ENCODE measurements at places on chromosomes 13 and 19.

- no peak for DNase-seq
Observed at GRCh38 chr19:16032509-16033135, 43.7 kb upstream of the TPM4 start.

DNA sequence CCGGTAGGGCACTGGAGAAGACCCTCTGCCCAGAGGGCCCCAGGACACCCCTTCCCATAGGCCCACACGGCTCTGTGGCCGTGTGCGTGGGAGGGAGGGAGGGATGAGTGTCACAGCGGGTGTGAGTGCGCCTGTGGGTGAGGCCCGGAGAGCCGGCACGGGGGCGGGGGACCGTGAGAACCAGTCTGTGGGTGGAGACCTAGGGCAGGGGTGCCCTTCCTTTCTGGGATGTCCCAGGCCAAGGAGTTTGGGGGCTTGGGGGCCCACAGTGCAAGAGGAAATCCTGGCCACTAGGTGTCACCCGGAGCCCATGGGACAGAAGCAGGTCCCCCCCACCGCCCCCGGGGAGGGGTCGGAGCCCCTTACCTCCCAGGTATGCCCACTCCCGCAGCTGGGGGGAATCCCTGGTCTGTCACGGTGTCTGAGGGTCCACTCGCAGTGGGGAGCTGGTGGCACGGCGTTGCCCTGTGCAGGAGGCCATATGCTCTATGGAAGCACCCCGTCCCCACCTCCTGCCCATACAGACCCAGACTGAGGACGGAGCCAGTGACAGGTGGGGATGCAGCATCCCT is 16.0 kb upstream of the SLC7A10 start:
- DNase-seq: no peak

DNA sequence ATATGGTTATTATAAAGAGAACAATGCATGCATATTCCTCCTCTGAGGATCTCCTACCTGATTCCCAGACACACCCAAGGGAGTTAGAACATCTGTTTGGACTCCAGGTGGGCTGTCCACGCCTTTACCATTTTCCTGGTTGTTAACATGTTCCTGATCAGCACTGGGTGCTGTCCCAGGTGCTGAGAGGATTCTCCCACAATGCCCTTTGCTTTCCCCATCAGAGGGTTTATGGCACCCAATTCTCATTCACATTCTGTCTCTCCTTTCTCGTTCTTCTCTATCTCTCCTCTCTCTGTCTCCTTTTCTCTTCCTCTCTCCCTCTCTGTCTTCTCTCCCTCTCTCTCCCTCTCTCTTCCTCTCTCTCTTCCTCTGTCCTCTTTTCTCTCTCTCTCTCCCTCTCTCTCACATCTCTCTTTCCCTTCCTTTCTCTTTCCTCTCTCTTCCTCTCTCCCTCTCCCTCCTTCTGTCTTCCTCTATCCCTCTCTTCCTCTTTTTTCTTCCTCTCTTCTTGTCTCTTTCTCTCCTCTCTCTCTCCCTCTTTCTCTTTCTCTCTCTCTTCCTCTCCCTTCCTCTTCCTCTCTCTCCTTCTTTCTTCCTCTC is 3.3 kb upstream of the RDH13 start:
- no peak for DNase-seq

GRCh38 chr13:100859861-100860260 is 185.3 kb upstream of the TMTC4 start:
- DNase-seq: no peak

DNA sequence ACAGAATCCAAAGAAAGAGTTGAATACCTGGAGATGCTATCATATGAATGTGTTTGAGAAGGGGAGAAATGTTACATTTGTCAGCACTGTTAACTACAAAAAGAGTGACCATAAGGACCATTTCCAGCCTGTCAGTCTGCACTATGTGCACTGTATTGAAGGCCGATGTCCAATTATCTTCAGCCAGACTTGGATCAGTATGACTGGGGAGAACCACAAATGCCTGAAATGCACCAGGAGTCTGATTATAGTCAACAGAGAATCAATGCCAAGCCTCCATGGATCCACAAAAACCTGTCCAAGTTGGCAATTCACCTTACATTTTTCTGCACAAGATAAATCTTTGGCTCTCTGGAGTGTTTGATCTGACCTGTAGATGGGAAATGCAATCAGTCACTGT is 697.5 kb upstream of the SGCG start:
- no peak for DNase-seq

GRCh38 chr19:51318687-51319648 is 7.5 kb downstream of the IGLON5 start:
- no peak for DNase-seq

- DNase-seq: no peak
Observed at GRCh38 chr13:78382491-78382890, 220.9 kb downstream of the POU4F1 start.

DNA sequence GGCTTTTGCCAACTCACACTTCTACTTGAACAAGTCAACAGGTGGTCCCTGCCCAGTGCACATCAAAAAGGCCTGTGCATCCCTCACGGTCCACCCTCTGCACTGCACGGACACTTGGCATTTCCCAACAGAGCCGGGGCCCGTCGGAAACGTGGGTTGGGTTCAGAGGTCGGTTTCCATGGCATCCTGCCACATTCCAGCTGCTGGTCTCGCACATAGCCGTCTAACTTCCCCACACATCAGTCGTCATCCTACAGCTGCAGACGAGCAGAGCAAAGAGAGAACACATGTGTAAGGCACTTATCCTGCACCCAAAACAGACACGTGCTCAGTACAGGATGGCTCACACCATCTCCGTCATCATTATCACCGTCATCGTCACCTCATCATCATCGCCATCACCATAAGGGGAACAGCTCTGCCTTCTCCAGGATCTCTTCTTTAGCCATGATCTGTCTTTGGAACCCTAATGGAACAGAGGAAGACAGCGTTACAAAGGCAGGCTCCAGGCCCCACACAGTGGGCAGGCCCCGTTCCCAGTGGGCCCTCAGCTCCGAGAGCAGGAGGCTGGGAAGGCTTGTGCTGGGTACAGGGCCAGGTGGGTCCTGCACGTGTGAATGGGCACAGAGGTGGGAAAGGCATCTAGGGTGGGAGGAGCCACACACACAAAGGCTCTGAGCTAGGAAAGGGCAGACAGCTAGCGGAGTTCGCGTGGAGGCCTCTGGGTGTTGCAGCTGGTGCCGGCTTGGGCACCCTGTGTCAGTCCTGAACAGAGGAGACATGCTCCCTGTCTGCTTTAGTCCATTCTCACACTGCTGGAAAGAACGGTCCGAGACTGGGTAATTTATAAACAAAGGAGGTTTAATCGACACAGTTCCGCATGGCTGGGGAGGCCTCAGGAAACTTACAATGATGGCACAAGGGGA is 170.8 kb upstream of the SOX1 start:
- no peak for DNase-seq

DNA sequence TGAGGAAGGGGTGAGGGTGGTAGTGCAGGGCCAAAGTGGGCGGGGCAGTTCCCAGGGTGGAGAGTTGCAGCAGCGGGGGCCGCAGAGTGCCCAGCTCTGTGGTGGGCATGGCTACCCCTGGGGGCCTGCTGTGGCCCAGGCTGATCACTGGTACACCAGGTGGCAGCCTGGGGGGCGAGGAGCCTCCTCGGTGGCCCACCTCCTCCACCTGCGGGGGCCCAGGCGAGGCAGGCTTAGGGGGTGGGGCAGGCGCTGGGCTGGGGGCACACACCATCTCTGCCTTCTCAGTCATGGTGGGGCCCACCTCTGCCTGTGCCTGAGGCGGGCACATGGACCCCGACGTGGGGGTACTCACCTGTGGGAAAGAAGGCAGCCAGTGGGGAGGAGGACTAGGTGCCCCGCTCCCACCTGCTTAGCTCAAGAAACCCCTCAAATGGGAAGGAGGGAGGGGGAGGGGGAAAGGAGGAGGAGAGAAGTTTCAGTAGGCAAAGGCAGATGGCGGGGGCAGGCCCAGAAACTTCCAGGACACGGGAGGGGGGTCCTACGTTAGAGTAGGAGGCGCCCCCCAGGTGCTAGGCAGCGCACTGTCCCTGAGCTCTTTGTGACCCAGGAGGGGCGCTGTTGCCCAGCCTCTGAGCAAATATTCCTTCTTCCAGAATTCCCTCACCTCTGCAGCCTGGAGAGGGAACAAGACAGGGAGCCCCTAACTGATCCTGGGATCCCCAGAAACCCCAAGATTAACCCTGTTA is 1.6 kb downstream of the LYL1 start:
- no peak for DNase-seq

- DNase-seq: no peak
Observed at GRCh38 chr13:43473437-43473836, 313.3 kb downstream of the ENOX1 start.

- no peak for DNase-seq
Observed at GRCh38 chr13:106029676-106030290, 505.7 kb downstream of the EFNB2 start.

DNA sequence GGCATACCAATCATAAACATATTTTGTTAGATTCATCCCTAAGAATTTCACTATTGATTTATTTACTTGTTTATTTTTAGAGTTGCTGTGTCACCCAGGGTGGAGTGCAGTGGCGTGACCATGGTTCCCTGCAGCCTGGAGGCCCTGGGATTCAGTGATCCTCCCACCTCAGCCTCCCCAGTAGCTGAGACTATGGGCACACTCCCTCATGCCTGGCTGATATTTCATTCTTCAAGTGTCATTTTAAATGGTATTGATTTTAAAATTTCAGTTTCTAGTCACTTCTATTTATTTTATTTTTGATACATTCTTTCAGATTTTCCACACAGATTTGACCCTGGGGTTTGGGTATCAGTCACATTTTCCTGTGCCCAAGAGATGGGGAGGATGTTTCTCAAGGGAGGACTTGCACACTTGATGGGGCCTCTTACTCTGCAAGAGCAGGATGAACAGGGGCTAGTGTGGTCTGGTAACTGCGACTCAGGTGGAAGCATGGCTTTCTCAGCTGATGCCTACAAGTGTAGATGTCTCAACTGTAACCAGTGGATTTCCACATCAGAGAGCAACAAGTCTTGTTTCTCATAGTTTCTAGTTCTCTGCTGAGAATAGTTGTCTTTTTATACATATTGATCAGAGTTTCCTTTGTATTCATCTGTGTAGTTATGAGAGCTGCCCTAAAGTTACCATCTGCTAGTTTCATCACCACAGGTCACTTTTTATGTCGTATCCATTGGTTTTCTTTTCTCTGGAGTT is 40.2 kb downstream of the CCNE1 start:
- DNase-seq: no peak

DNA sequence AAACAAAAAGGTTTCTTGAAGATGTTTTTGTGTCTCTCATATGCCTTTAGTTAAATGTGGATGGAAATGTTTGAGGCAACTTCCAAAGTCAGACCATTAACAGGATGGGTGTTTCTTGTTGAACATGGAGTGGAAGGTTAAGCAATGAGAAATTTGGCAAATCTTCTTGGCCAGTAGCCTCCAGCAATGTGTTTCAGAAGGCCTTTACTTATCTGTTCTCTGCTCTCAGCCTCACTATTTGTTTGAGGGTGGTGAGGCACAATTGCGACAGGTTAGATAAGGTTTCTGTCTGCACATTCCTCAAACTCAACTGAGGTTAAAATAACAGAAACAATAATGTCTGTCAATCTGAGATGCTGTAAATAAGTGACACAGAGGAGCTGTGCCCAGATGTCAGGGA is 1019.0 kb downstream of the DIAPH3 start:
- no peak for DNase-seq

DNA sequence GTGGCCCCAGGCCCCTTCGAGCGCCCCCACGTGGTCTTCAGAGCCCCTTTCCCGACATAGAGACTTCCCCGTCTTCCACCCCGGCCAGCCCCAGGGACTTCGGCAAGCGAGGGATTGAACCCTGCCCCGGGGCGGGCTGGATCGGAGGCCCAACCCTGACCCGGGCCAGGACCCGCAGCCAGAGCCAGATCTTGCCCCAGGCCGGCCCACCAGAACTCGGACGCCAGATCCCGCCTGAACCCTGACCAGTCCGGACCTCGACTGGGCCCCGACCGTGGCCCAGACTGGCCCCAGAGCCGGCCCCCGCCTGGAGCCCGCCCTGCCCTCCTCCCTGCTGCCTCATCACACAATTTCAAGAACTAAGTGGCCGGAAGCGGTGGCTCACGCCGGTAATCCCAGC is 253 bp upstream of the TPTE2 start:
- DNase-seq: no peak
